Fibroblast of skin of left biceps (primary cell): ENCODE measurements at places on chromosomes 3 and 15.
A peak's percentile ranks its signal among the peaks of the same experiment; 100 is the strongest.

GRCh38 chr3:124277144-124277890 is 285.4 kb upstream of the ROPN1 start:
- peak; percentile 25 for DNase-seq

- DNase-seq: no peak
These were observed 2.0 kb downstream of the MECOM start for GRCh38 chr3:169661361-169662131.

GRCh38 chr3:14440531-14441239 is 38.3 kb downstream of the SLC6A6 start:
- DNase-seq: no peak

DNA sequence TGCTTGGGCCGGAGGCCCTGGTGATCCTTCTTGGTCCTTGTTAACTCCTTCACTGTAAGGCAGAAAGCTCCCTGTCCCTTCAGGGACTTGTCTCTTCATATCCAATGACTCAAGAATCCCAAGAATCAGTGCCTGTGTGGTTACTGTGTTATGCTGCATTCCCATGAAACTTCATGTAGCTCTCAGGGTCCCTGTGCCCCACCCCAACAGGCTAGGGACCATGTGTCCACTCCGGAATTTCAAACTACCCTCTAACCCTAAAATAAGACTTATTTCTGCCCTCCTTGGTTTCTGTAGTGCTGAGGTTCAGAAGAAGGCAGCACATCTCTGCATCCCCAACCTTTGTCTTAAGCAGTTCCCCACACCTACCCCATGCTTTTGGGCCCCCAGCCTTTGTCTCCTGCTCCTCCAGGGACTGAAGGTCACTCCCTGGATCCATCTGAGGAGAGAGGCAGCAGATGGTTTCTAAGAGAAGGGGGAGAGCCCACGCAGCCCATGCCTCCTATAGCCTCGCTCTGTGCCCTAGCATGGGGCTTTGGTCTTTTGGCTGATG is 531 bp upstream of the MAP1A start:
- DNase-seq: peak; percentile 42

DNA sequence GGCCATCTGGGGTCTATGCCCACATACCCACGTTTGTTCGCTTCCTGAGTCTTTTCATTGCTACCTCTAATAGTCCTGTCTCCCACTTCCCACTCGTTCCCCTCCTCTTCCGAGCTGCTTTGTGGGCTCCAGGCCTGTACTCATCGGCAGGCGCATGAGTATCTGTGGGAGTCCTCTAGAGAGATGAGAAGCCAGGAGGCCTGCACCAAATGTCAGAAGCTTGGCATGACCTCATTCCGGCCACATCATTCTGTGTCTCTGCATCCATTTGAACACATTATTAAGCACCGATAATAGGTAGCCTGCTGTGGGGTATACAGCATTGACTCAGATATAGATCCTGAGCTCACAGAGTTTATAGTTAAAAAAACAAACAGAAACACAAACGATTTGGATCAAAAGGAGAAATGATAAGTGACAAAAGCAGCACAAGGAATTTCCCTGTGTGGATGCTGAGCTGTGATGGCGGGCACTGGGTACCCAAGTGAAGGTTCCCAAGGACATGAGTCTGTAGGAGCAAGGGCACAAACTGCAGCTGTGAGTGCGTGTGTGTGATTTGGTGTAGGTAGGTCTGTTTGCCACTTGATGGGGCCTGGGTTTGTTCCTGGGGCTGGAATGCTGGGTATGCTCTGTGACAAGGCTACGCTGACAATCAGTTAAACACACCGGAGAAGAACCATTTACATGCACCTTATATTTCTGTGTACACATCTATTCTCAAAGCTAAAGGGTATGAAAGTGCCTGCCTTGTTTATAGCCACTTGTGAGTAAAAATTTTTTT is 35.9 kb downstream of the NR1I2 start:
- no peak for DNase-seq

DNA sequence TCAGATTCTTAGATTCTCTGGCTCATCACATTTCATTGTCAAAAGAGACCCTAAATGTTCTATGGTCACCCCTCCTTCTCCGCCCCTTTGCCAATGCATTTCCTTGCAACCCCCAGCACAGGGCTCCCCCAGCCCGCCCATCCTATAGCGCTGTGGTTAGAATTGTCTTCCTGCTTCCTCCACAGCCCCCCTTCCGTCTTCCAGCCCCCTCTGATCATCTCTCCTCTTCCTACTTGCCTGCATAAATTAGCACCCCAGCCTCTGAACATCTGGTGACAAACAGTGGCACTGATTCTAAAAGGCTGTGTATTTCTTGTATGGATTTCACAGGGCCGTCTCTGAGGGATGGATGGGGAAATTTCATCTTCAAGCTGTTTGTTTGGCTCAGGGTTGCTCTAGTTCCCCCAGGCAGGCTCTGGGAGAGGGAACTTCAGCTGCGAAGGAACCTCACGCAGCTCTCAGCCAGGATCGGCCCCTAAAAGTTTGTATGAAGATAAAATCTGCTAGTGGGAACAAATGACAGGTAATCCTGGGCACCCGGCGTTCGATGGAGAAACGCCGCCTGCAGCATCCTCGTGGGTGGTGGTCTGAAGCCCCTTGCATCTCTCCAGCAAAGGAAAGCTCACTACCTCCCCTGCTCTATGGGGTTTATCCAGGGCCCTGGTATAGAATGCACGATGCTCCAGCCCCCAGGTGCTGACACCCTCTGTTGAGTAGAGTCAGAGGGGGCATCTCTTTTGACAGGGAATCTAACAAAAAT is 83.0 kb downstream of the WNT7A start:
- no peak for DNase-seq
